ENCODE measurements at places on chromosomes 4 and X.

GRCh38 chr4:177401658-177402273 is 40.5 kb downstream of the AGA start:
- no peak for DNase-seq

DNA sequence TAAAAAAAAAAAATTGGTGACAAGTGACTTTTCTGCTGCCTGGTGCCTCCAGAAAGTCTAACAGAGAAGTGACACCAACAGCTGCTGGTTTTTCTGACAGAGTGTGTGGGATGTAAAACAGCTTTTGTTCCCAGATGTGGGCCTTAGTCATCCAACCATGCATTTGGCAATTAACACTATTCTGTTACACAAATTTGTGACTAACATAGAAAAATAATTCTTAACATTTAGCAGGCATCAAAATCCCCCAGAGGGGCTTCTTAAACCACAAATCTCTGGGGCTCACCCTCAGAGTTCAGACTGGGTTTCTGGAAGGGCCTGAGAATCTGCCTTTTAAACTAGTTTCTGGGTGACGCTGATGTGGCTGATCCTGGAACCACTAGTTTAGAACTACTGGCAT is 100.5 kb upstream of the PCDH7 start:
- DNase-seq, result no peak

DNA sequence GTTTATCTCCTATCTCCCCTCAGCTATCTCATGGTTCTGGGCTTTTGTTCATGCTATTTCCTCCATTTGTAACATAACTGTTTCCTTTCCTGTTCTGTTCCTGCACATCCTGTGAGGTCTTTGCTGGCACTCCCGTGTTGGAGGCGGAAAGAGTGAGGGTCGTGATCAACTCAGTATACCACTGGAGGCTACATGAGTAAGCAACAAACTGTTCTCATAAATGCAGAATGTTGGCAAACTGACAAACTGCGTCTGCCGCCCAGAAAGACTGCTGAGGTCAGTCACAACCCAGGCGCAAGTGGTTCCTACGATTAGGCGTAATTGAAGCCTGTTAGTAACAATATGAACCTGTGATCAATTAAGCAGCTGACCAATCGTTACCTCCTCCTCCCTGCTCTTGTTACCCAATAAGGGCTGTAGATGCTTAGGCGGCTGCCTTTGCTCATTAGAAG is 48.8 kb downstream of the C4orf33 start:
- no peak for DNase-seq

GRCh38 chrX:44332437-44332836 is 11.0 kb downstream of the EFHC2 start:
- no peak for DNase-seq

DNA sequence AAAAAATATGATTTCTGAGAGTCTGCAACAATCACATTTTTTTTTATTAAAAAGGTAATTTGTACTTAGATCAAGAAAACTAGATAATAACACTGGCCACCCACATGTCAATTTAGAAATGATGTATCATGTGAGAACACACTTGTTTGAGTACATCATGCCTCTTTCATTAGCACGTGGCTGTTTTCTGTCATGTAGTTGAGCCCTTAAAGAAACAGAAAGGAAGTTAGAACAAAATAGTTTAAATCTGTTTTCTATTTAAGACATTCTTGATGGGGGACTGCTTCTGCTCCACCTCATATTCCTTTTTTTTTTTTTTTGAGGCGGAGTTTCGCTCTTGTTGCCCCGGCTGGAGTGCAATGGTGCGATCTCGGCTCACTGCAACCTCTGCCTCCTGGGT is 207.5 kb downstream of the NSUN7 start:
- no peak for DNase-seq

- no peak for DNase-seq
Observed at GRCh38 chrX:75038925-75039324, 113.7 kb upstream of the NEXMIF start.

GRCh38 chrX:154515966-154516655 is at the start of gene FAM3A:
FAM3A (minus strand) TSS chrX:154516232; CDS start chrX:154515772, 460 bp downstream.
- DNase-seq, result peak; percentile 91

GRCh38 chr4:128782076-128782715 is 27.3 kb upstream of the JADE1 start:
- DNase-seq, result no peak

- DNase-seq, result no peak
Observed at GRCh38 chr4:152164561-152164960, 371.3 kb downstream of the FBXW7 start.

DNA sequence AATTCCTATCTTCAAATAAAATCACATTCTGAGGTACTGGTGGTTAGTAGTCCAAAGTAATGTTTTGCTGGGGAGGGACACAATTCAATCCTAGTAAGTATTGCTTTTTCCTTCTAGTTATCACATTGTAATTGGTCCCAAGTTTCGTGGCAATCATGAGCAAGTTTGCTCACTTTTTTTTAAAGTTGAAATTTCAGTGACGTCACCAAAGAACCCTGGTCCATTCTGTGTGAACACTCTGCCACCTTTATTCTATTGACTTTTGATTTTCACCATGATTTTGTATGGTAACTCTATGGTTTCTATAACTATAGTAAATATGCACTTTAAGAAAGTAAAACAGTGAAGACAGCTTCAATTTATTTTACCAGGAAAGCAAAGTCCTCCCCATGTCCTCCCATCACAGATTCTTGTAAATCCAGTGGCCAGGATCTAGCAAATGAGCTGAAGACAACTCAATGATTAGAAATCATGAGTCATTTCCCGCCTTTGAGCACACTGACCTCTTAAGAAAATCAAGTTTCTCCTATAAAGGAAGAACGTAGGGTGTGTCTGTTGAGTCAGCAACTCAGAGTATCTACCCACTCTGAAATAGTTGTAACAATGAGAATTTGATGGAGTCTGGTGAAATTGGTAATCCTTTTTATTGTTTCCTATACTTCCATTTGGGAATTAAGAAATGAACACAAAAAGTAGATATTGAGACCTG is 1306.6 kb upstream of the PABPC4L start:
- DNase-seq, result no peak

GRCh38 chr4:24880186-24880585 is 32.7 kb downstream of the CCDC149 start:
- no peak for DNase-seq

DNA sequence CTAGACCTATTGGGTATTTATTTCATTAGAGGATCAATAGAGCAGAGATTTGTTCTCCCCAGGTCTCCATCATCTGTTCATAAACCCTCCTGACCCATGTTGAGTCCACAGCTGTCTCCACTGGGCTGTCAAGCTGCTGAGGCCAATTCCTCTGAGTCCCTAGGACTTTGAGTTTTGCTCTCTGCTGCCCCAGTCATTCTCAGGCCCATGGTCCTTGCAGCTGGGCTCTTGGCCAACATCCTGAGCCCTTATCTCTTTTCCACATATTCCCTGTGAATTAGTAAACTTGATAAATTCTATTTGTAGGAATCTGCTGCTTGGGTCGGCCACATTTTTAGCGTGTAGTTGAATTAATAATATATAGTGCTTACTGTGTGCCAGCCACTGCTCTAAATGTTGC is 41.9 kb downstream of the FHL1 start:
- DNase-seq, result no peak

DNA sequence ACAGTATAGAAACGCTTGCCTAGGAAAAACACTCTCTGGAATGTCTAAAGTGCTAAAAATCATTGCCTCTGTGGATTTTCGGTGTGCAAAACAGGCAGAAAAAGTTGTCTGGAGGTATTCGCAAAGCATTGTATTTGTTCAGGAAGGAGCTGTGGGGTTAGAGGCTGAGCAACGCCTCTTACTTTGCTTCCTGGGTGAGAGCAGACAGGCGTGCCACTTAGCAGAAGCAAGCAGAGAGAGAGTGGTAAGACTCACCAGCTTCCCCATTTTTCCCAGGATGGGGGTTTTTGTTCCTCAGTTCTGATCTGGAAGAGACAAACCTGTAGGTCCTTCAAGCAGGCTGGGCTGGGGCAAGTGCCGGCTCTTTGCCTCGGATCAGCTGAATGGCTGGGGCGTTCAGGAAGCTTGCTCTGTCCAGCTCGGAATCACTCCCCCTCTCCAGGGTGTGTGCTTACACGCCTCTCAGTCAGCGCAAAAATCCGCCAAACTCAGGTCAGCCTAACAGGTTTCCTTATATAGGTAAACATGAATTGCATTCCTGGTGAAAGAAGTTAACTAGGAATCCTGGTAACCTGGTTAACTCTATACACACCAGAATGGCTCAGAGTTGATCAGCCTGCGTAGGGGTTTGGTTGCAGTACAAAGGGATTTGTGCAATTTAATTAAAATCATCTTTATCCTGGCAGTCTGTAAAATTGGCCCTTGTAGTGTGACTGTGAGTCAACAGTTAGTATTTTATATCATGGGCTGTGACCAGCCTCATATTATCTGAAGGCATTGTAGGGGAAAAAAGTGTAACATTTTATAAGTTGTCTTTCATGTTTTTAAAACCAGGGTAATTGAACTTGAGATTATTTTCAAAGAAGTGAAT is 213.1 kb upstream of the MID1 start:
- no peak for DNase-seq

- no peak for DNase-seq
Observed at GRCh38 chr4:48604041-48604440, 114.0 kb downstream of the ZAR1 start.

DNA sequence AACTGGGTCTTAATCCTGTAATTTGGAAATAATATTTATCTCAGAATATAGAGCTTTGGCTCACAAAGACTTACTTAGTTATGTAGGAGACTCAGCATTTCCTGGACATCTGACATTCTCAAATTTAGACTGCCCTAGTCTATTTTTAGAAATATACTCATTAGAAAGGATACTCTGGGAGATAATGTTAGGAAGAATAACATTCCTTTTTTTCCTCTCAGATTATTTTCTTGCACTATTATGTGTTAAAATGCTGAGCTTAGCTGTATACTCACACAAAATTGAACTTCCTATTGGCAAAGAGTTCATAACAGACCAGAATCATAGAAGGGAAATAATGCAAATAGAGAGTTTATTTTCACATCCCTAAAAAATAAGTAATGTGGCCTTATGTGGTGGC is 1424.9 kb upstream of the PCDH7 start:
- no peak for DNase-seq

DNA sequence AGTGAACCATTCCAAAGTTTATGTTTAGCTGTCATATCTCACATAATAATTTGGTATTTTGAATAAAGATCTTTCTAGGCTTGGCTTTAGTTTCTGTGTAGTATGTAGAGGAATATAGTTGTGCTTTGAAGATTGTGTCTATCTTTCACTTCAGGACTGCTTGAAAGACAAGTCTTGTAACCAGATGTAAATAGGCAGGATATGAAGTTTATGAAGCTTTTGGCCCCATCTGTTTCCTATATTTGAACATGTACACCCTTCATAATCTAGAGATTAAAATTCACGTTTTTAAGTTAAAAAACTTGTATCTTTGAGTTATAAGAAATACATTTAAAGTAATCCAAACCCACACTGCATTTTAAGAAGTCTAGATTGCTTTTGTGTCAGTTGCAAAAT is 11.7 kb upstream of the FREM3 start:
- no peak for DNase-seq

DNA sequence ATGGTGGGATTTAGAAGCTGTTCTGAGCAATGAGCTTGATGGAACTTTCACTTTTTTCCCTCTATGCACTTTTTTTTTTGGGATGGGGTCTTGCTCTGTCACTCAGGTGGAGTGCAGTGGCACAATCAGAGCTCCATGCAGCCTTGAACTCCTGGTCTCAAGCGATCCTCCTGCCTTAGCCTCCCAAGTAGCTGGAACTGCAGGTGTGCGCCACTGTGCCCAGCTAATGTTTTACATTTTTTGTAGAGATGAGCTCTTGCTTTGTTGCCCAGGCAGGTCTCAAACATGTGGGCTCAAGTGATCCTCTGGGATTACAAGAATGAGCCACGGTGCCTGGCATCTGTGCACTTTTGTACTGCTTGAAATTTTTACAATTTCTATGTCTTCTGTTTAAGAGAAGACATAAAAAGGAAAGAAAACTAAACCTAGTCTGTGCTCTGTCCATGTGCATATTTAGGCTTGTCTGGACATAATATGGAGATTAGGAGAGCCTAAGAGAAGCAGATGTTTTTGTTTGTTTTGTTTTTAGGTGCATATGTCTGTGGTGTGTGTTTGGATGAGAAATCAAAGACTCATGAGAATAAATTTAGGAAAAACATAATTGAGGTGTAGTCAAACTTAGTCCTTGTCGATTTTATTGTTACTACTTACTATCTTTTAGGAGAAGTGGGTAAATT is 16.5 kb downstream of the PDLIM5 start:
- no peak for DNase-seq

- no peak for DNase-seq
Observed at GRCh38 chrX:24148535-24149350, 786 bp upstream of the ZFX start.

DNA sequence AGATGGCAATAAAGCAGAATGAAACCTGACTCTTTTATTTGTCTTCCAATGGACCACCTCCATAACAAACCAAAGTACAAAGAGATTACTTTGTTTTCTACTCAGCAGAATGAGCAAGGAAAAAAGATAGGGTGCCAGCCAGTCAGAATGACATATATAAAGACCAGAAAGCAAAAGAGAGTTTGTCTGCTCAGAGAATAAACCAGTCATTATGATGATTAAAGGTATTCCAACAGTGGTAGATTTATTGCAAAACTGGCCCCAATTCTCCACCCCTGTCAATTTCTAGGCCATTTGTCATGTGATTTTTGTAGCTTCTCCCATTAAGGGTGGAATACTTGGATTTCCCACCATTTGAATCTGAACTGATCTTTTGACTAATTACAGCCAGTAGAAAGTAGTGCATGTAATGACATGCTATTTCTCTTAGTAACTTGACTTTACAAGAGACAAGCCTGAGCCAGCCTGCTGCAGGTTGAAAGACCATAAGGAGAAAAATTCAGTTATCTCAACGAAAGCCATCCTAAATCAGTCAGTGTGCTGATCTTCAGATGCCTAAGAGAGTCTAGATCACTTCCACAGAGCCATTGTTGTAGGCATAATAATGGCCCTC is 203.1 kb downstream of the EPHA5 start:
- DNase-seq, result no peak

All from NCI-H187 (cell line).